ENCODE measurements at places on chromosomes 13 and 19.

GRCh38 chr19:43620061-43621001, 902 bp upstream of the ZNF428 start:
- DNase-seq, result peak; percentile 78

DNA sequence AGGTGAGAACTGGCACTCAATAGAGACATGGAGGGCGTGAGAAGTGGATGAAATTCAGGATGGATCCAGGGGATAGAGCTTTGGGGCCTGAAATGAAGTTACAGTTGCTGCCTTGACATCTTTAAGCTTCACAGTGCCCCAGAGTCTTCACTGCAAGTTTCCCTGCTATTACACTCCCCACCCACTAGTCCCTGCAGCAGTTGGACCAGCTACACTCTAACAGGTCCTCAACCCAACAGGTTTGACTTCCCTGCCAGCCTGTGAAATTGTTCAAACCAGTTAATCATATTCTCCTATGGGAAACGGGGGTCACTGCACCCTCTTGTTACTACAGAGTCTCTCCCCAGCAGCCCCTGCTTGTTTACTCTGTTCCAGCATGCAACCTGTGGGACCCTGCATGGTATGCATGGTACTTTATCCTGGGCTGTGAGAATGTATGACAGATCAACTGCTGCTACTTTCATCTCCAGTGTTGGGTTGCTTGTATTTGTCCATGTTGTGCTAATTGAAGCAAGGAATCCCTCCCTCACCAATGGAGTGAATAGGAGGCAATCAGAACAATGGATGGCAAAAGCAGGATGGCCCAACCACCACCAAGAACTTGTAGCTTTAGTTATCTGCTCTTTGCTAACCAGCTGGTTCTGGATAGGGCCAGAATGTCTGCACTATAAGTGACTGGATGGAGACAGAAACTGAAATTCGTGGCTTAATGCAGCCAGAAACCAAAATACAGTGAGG, 314.2 kb downstream of the OLFM4 start:
- no peak for DNase-seq

DNA sequence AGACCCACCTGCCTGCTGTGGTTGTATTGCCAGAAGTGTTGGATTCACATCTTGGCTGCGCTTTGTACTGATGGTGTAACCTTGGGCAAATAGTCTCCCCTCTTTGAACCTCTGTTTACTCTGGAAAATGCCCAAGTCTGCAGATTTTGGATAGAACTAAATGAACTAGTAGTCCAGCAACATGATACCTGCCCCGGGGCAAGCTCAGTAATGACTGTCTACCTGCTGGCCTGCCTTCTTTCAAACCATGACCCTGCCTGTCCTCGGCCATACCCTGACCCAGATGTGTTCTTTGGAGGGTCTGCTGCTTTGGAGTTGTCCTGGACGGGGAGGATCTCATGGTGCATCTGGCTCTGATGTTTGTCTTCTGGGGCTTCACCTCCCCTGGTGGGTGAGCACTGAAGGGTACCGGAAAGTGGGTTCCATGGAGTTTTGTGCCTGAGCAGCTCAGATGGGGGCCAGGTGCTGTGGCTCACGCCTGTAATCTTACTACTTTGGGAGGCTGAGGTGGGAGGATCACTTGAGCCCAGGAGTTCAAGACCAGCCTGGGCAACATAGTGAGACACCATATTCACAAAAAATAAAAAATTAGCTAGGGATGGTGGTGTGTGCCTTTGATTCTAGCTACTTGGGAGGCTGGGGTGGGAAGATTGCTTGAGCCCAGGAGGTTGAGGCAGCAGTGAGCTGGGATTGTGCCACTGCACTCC, 59.5 kb downstream of the TNFRSF19 start:
- DNase-seq, result no peak

GRCh38 chr19:14479975-14480699, 5.0 kb upstream of the PTGER1 start:
- peak; percentile 42 for DNase-seq

- no peak for DNase-seq
These were observed 8.2 kb downstream of the SMIM24 start for GRCh38 chr19:3471954-3472655.

GRCh38 chr19:11861301-11861700, 12.8 kb downstream of the ZNF439 start:
- no peak for DNase-seq
